Activated T-cell treated with anti-CD3 and anti-CD28 coated beads, Interleukin-2, amount 50 U/mL, for 72 hours (primary cell): ENCODE measurements at places on chromosomes 7 and 10.

- no peak for DNase-seq
Observed at GRCh38 chr7:29878081-29878688, 71.9 kb downstream of the WIPF3 start.

GRCh38 chr10:5523796-5524574 is 776 bp upstream of the CALML3 start:
- no peak for DNase-seq

- no peak for DNase-seq
Observed at GRCh38 chr10:18378766-18379165, 238.5 kb downstream of the CACNB2 start.

GRCh38 chr10:33801705-33802104 is 467.2 kb upstream of the NRP1 start:
- no peak for DNase-seq

DNA sequence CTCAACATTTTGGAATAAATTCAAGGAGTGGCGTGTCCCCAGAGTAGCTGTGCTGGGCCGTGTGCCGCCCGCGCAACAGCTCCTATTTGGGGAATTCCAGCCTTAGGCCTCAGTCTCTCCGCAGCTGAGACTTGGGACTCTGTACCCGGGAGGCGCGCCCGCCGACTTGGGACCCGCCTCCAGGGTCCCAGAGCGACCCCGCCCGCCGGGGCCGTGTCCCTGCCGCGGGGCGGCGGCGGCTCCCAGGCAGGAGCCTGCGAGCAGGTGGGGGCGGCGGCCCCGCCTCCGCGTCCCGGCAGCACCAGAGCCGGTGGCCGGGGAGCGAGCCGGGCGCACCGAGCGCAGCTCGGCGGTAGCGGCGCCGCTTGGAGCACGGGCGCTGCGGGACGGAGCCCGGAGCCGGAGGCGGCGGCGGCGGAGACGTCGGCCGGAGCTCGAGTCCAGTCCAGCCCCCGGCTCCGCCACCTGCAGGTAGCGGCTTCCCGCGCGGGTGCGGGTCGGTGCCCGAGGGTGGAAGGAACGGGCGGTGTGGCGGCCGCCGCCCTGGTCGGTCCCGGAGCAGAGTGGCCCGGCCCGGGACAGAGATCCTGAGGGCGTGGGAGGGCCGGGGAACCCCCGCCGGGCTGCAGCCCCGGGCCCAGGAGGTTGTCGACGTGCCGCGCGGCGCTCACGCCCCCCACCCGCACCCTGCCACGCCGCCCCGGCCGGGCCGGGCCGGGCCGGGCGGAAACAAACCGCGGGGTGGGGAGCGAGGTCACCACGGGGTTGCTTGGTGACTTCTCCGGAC is at the start of gene WIPF3:
Gene WIPF3, plus strand, starts transcription at position 301 of the 787 bp plus-strand sequence. CDS start 28,217 bp downstream, outside the sequence.
- DNase-seq, result peak; percentile 5

GRCh38 chr7:140534743-140535142 is 55.4 kb upstream of the MKRN1 start:
- DNase-seq, result no peak

DNA sequence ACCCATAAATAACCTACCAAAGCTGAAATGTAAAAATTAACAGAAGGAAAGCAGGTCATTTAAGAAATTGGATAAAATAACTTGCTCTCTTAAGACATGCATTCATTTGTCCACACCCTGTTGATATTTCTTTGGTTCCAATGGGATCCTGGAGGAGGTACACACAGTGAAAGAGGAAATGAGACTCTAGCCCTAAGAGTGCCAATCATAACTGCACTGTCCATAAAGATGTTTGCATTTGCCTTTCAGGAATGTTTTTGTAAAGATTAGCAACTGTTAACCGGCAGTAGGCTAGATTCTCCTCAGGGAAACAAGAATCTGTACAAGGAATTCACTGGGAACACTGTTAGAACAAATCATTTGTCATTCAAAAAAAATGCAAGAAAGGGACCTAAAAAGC is 61.0 kb downstream of the MEOX2 start:
- DNase-seq, result no peak

DNA sequence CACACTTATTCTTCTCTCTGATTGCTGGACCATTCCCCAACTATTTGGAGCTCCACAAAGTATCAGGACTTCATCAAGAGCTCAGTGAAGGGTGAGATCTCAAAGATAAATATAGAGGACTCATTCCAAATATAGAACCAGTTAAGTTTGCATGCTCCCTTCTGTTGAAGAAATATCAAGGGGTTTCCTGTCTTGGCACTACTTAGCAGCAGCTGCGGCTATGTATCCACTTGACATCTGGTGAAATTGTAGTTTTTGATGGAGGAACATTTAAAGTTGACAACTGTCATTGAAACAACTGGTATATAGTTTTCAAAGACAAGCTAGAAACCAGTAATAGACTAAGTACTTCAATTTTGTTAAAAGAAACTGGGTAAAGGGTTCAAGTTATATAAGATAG is 1.0 kb upstream of the SPAG6 start:
- DNase-seq, result no peak

GRCh38 chr10:78053211-78053868 is 19.7 kb downstream of the RPS24 start:
- DNase-seq, result no peak

GRCh38 chr7:101420436-101420835 is 57.8 kb downstream of the COL26A1 start:
- no peak for DNase-seq

DNA sequence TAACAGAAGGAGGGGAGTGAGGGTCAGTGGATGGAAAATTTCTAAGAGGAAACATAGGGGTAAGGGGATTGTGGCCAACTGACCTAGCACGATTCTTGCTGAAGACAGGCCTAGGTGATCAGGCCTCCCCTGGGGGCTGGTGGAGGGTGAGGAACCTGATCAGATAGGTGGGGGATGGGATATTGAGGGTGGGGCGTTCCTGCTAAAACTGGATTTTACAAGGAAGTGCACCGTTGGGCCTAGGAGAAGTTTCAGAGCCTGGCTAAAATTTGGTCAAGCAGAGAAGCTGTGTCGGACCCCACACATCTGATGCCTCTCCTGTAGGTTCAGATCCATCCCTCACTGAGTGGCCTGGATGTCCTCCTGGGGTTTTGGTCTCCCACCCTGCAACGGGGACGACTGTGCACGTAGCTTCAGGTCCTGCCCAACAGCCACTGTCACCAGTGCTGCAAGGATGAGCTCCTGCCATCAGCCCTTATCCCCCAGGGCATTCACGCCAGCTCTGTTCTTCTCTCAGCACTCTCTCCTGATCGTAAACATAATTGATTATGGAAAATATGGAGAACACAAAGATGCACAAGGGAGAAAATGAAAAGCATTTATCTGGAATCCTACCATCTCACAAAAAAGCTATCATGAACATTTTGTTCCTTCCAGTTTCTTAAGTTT is 89.9 kb downstream of the ADCY1 start:
- DNase-seq, result no peak

DNA sequence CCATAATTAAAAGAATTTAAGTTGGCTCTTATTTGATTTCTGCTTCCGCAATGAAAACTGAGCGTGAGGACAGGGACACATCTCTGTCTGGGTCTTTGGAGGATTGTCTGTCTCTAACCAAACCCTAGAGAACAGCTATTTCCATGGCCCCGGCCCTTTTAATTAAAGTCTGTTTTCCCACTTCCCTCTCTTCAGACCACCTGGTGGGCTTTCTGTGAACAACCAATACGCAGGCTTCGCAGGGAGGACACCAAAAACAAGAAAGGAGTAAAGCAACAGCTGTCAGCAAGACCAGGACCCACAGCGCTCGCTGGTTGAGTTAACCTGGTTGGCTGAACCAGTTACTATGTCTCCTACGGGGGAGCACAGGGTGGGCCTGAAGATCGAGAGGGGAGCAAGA is 217.1 kb upstream of the FRMD4A start:
- DNase-seq, result no peak

DNA sequence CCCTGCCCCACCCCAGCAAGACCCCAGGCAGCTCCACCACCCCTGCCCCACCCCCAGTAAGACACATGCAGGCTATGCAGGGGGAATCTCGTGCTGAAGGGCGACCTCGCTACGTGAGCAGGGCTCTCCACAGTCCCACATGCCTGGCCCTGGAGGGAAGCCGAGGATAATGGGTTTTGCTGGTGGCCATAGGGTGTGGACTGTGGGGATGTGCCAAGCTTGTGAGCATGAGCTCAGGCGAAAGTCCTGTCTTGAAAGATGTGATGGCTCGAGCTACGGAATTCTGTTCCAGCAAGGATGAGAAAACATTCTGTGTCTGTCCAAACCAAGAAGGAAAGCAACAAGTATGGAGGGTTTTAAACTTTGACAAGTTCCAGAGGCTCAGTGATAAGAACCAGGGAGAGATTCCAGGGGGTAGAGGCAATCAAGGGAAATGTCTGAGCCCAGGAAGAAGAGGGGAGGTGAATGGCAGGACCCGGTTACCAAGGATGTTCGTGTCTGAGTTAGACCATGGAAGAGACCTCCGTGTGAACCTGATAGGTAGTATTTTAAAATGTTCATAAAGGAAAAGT is 63.1 kb downstream of the PYROXD2 start:
- DNase-seq, result no peak

- DNase-seq, result no peak
Observed at GRCh38 chr10:44856696-44857095, 54.4 kb upstream of the TMEM72 start.

DNA sequence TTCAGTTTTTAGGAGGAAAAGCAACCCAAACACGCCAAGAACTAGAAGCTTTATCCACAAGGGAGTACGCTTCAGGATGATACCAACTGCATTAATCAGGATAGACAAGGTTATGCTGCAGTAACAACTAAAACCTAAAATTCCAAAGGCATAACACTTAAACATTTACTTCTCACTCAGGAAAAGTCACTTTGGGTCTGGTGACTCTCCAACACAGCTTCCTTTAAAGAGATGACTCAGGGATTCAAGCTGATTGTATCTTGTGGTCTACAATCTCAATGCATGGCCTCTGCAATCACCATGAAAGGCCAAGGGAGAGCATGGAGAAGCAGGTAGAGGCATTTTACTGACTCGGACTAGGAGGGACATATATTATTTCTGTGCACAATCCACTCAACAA is 315.8 kb downstream of the KCNMA1 start:
- DNase-seq, result no peak

DNA sequence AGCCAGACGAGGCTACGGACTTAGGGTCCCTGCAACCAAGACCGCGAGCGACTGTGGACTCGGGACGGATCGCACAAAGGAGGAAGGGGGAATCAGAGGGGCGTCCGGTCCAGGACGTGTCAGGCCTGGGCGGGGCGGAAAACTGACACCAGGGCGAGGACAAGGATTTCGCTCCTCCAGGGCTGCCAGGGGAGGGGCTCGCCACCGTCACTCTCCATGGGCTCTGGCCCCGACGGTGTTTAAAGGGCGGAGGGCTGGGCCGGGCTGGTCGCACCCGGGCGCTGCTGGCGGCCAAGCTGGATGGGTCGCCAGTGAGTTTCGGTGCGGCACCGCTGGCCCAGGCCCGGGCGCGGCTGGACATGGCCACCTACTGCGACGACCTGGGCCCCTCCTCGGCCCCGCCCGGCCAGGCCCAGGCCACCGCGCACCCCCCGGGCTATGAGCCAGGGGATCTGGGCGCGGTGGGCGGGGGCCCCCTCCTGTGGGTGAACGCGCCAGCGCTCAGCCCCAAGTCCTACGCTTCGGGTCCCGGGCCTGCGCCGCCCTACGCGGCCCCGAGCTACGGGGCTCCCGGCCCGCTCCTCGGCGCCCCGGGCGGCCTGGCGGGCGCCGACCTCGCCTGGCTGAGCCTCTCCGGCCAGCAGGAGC is at the start of gene FOXI2:
Gene FOXI2, plus strand, starts transcription at position 271 of the 648 bp plus-strand sequence. Its CDS starts 89 bp downstream, at position 360.
- DNase-seq, result no peak

GRCh38 chr10:17005621-17006566 is 123.7 kb downstream of the CUBN start:
- no peak for DNase-seq

- DNase-seq, result no peak
Observed at GRCh38 chr10:95415621-95416031, 124.8 kb upstream of the PDLIM1 start.

DNA sequence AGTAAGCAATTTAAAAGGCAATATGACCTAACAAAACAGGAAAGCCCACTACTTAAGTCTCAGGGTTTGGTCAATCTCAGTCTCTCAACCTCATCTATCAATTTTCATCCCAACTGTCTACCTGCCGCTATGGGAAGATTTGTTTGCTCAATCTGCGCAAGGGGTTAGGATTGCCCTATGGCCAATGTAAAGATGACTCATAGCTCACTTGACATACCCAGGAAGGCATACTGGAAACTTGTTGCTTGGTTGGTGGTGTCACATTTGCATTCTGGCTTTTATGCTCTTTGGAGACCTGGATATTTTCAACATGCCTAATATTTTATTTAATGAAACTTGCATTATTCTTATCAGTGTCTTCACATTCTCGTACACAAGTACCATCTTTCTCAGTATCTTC is 78.1 kb upstream of the TMEM196 start:
- no peak for DNase-seq

GRCh38 chr7:105269397-105269796 is 119.3 kb downstream of the SRPK2 start:
- DNase-seq, result no peak

DNA sequence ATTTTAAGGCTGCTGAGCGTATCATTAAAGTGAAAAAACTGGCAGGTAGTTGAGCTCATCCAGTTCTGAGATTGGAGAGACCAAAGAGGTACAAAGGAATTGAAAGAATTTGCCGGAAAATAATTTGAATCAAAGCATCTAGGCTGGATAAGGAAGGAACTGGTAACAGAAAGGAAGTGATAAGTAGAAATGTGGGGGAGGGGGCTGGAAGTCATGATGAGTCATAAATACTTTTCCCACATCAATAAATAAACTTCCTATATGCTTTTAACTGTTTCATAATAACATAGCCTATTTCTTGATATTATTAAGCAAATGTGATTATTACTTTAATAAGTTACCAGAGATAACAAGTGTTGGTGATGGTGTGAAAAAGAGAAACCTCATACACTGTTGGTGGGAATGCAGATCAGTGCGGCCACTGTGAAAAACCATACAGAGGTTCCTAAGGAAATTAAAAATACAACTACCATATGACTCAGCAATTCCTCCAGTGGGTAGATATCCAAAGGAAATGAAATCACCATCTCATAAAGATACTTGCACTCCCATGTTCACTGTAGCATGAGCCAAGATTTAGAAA is 27.0 kb downstream of the ZNF438 start:
- no peak for DNase-seq

GRCh38 chr10:4448030-4448429 is 378.0 kb upstream of the AKR1E2 start:
- no peak for DNase-seq

GRCh38 chr7:134639683-134640279 is 6.9 kb upstream of the BPGM start:
- DNase-seq, result no peak

- no peak for DNase-seq
Observed at GRCh38 chr10:34780818-34781380, 34.2 kb downstream of the PARD3 start.
